ENCODE measurements at places on chromosomes 7 and 10. TPM values are rescaled to one million over a fixed set of nuclear protein-coding genes. Genes with fewer than 3 reads are reported as not detected.

- DNase-seq: no peak
Observed at GRCh38 chr7:50940621-50941020, 157.9 kb upstream of the GRB10 start.

DNA sequence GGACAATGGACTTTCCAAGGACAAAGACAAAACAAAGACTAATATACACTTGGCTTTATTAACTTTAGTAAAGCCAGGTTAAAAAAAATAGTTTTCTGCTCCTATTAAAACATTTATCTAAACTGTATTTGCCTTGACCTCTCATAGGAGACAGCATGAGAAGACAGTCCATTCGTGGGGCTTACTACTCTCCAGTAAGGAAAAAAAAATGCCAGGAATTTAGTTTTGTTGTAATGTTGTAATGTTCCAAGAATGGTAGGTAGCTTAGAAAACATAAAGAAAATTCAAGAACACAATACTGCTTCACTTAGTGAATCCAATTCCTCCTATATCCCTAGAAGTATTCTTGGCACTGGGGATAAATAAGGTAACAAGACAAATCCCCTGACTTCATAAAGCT lies 81.7 kb downstream of the KMT2C start:
- DNase-seq: no peak

The SPDYE6 gene
- not detected for total RNA-seq

GRCh38 chr10:44478876-44479705 lies 94.2 kb upstream of the CXCL12 start:
- no peak for DNase-seq

The NUDCD3 gene
- 66.3 TPM for total RNA-seq

The UPK3B gene
- total RNA-seq: 7.2 TPM

Measured in left colon (tissue), 2 donors.